Effector memory CD4-positive, alpha-beta T cell (primary cell): ENCODE measurements at places on chromosomes 13 and 19.

DNA sequence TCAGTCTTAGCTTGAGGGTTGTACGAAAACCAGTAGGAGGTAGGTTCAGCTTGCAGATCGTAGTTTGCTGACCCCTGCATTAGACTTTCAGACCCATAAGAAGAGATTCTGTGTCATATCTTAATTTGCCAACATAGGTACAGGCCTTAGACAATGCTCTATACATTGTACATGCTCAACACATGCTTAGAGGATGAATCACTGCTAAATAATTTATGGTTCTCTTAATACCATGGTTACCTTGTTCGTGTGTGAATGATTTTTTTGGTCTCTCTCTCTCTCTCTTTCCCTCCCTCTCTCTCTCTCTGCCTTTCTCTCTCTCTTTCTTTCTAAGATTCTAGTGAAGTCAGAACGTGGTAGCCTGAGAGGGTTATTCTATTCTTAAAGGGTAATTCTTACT lies 112.2 kb downstream of the FGF14 start:
- no peak for DNase-seq

DNA sequence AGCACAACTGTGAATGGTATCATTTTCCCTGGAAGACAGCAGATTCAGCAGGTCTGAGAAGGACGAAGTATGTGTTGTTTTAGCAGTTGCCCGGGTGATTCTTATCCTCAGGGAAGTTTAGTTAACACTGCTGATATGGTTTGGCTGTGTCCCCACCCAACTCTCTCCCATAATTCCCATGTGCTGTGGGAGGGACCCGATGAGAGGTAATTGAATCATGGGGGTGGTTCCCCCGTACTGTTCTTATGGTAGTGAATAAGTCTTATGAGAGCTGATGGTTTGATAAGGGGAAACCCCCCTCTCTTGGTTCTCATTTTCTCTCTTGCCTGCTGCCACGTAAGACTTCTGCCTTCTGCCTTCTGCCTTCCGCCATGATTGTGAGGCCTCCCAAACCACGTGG lies 81.0 kb upstream of the UBAC2 start:
- DNase-seq, result no peak

DNA sequence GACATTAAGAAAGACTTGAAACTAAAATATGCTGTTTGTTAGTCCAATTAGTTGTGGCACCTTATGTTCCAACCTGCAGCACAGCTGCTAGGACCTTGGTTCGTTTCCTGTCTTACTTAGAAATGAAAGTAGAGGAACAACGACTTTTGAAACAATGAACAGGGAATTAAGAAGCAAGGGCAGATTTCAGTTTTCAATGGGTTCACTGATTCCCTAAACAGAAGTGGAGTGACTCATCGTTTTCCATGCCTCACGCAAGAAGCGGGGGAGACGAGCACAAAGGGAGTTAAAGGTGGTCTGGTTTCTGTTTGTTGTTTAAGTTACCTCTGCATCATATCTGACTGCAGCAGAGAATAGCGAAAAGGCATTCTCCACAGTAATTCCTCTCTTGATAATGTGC lies 44.8 kb downstream of the PHF11 start:
- no peak for DNase-seq

DNA sequence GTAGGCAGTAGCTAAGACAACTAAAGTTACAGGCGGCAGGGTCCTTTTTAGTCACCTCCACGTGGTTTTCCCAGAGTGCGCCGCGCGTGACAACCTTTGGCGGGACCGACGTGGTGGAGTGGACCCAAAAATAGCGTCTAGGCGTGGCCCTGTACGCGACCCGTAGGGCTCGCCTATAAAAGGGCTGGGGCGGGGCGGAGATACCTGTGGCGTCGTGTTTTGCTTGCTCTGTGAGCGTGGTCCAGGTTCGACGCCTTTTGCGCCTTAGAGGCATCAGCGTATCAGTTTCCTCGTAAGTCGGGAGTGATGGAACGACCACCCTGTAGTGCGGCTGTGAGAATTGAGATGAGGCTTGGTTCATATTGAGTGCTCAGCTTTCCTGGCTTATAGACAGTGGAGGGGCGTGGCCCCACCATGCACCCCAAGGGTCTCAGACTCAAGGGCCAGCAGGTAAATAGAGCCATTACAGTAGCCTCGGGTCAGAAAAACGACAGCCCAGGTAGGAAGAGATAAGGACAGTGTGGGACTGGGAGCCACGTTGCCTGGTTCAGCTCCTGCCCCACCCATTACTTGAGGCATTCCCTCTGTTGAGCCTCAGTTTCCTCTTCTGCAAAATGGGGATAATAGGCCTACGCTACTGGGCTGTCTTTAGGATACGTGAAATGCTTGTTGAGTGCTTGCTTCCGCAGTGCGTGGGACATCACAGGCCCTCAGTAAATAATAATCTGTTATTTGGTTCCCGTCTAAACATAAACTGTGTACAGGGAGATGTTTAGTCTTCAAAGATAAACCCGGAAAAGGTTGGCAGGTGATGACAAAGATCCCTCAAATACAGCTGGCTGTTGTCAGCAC lies 693 bp upstream of the TMED1 start:
- DNase-seq, result peak; percentile 70

GRCh38 chr19:52646571-52647217 lies 8.5 kb upstream of the ZNF83 start:
- DNase-seq, result no peak

DNA sequence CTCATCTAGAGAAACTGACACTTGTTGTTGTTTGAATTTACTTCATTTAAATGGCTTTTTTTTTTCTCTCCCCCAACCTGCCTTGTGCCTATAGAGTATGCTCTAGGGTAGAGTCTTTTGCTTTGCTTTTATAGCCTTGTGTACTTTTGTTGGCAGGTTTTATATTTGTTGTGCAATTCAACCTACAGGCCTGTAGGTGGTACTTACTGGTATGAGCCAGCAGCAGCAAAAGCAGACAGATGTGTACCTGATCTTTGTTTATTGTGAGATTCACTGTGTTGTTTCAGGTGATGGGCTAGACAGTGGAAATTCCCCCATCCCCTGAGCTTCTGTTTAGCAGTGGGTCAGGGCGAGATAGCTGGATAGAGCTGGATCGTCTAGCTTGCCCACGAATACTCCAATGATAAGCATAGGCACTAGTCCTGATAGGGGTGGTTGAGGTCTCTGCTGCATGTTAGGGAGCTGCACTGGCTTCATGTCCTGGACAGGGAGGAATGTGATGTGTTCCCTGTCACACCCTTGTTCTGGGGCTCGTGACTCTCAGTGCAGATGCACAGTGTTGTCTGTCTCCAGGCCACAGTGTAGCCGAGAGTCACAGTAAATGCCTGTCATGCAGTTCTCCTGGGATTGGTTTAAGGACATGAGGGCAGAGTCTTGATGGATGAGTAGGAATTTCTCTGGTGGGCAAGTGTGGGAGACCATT lies 21.3 kb downstream of the DNAJC3 start:
- no peak for DNase-seq

DNA sequence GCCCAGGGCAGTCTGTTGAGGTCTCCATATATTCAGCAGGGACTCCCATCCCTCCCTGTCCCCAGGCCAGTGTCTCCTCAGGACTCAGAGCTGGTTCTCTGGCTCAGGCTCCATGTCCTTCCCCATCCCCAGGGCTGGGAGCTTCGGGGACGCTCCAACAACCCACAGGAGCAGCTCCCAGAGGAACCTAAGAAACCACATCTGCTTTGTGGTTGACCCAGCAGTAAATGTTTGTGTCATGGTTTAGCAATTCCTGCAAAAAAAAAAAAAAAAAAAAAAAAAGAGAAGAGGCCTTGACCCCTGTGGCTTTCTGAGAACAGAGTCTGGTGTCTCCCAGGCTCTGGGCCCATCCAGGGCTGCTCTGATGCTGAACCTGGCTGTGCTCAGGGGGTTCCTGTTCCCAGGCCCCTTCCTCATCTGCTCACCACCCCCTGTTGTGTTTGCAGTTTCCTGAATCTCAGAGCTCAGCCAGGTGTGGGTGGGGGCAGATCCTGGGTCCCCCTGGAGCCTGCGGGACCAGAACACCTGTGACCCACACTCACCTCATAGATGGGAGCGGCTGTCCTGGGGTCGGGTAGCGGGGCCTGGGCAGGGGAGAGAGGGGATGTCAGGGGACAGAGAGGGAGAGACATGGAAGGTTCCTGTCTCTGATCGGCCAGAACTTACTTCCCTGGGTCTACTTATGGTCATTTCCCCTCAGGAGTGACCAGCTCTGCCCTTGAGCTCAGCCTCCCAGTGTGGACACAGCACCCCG lies 25.2 kb upstream of the CEACAM1 start:
- DNase-seq, result no peak
